ENCODE measurements at places on chromosomes 2 and 18. TPM values are rescaled to one million over a fixed set of nuclear protein-coding genes. Genes with fewer than 3 reads are reported as not detected.

The MOGAT1 gene
- total RNA-seq, result not detected

DNA sequence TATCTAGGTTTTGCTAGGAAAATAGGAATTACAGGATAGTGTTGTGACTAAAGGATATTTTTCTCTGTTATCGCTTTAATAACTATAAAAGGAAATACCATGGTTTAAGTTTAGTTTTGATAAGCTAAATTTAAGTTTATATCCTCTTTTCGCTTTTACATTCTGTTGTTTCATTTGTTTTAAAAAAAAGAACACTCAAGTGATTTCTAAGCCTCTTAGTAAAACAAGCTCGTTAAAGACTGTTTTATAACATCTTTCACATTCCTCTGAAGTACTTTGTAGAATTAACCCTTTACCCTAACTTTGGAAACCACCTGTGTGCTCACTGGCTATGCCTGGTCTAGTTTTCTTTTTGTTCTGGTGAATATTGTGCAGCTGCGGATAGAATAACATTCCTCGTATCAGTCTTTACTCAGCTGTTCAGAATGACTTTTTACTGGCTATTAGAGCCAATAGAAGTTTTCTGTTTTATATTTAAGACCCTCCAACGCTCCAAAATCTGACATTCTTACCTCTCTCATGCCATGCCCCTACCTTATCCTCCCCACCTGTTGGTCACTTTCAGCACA, 183.1 kb downstream of the PTPRM start:
- DNase-seq, result peak; percentile 26
- H3K4me1 ChIP-seq, result no peaks in the 10 kb centered on the region
- H3K27me3 ChIP-seq, result no peaks in the 10 kb centered on the region
- H3K36me3 ChIP-seq, result no peaks in the 10 kb centered on the region
- H3K4me3 ChIP-seq, result no peak overlapping the region
- H3K27ac ChIP-seq, result no peak overlapping the region

DNA sequence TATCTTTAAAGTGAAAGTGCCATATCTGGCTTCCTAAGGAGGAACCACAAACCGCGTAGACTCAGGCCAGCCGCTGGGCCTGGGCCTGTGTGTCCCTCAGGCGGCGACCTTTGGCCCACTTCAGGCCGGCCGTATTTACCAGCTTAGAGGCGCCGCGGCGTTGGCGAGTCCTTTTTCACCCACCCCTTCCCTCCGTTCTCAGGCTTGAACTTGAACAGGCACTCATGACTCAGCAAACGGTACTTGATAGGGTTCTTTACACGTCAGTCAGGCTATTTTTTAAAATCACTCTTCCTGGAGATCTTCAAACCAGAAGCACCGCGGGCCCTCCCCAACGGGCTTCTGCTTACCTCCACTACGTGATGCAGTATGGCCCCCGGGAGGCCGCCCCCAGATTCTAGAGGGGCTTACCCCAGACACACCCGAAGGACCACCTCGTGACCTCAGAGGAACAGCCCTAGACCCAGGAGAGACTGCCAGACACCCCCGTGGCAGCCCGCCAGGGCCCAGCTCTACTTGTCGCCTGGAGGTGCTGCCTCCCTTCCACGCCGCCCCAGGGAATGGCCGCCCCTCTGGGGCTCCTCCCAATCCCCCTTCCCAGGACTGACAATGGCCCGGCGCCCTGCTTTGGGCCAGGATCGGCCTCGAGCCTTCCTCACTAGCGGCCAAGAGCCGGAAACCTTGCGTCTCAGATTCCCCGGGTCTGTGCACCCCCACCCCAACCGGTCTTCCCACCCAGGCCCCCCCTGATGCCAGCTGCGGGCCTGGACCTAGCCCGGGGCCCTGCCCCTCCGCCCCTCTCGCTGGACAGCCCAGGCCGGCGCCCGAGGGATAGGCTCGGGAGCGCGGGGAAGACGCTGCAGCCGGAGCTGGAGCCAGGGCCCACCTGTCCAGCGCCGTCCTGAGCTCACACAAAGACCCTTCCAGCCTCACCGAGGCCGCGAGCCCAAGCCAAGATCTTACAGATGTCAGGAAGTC, 33.8 kb upstream of the IMPA2 start:
- H3K36me3 ChIP-seq, result no peaks in the 10 kb centered on the region
- peaks cover 8% of the 10 kb centered on the region for H3K4me1 ChIP-seq
- H3K27ac ChIP-seq, result peak overlapping the region; percentile 62
- peak overlapping the region; percentile 37 for H3K4me3 ChIP-seq
- H3K27me3 ChIP-seq, result no peaks in the 10 kb centered on the region

- H3K27me3 ChIP-seq, result no peaks in the 10 kb centered on the region
- H3K36me3 ChIP-seq, result no peaks in the 10 kb centered on the region
- no peak overlapping the region for H3K4me3 ChIP-seq
- peak overlapping the region; percentile 76 for H3K27ac ChIP-seq
- H3K4me1 ChIP-seq, result peaks cover 28% of the 10 kb centered on the region
These were observed 15.1 kb downstream of the SH2D6 start for GRCh38 chr2:85433511-85434089.

GRCh38 chr18:11256251-11256650, 106.9 kb upstream of the PIEZO2 start:
- H3K4me1 ChIP-seq, result no peaks in the 10 kb centered on the region
- no peak for DNase-seq
- no peaks in the 10 kb centered on the region for H3K27me3 ChIP-seq

DNA sequence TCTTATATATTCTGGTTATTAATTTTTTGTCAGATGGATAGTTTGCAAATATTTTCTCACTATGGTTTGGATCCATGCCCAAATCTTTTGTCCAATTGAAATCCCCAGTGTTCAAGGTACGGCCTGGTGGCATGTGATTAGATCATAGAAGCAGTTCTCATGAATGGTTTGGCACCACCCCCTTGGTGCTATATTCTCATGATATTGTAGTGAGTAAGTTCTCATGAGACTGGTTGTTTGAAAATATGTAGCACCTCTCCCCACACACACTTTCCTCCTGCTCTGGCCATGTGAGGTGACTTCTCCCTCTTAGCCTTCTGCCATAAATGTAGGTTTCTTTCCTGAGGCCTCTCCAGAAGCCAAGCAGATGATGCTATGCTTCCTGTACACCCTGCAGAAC, 107.7 kb upstream of the KYNU start:
- H3K4me3 ChIP-seq, result no peak overlapping the region
- no peaks in the 10 kb centered on the region for H3K36me3 ChIP-seq
- H3K4me1 ChIP-seq, result no peaks in the 10 kb centered on the region
- H3K27ac ChIP-seq, result no peak overlapping the region
- DNase-seq, result no peak

DNA sequence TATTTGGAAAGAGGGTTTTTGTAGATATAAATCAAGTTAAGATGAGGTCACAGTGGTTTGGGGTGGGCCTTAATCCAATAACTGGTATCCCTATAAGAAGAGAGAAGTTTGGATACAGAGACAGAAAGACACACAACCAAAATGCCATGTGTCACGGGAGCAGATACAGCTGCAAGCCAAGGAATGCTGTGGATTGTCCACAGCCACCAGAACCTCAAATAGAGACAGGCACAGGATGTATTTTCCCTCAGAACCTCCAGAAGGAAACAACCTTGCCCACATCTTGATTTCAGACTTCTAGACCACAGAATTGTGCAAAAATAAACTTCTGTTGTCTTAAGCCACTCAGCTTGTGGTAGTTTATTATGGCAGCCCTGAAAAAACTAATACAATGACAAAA, 105.5 kb downstream of the GCA start:
- no peak overlapping the region for H3K27ac ChIP-seq
- no peaks in the 10 kb centered on the region for H3K27me3 ChIP-seq
- H3K36me3 ChIP-seq, result no peaks in the 10 kb centered on the region
- peak; percentile 8 for DNase-seq

DNA sequence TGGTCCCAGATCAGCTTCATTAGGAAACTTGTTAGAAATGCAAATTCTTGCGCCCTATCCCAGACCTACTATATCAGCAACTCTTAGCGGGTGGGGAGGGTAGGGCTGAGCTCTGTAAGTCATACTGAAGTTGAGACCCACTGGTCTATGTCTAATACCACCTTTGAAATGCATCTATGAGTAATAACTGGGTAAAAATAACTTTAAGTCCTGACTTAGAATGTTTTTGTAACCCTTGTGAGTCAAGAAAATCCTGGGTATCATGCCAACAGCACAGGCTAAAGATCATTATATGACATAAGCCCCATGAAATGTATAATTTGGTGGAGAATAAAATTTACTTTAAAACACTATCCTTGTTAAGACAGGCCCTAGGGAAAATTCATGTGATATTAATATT, 41.4 kb downstream of the PRKD3 start:
- no peaks in the 10 kb centered on the region for H3K27me3 ChIP-seq
- no peak overlapping the region for H3K4me3 ChIP-seq
- H3K36me3 ChIP-seq, result peaks cover 4% of the 10 kb centered on the region

- peak; percentile 4 for DNase-seq
- no peaks in the 10 kb centered on the region for H3K4me1 ChIP-seq
- H3K4me3 ChIP-seq, result no peak overlapping the region
These were observed 20.6 kb upstream of the LOXHD1 start for GRCh38 chr18:46677611-46678010.

DNA sequence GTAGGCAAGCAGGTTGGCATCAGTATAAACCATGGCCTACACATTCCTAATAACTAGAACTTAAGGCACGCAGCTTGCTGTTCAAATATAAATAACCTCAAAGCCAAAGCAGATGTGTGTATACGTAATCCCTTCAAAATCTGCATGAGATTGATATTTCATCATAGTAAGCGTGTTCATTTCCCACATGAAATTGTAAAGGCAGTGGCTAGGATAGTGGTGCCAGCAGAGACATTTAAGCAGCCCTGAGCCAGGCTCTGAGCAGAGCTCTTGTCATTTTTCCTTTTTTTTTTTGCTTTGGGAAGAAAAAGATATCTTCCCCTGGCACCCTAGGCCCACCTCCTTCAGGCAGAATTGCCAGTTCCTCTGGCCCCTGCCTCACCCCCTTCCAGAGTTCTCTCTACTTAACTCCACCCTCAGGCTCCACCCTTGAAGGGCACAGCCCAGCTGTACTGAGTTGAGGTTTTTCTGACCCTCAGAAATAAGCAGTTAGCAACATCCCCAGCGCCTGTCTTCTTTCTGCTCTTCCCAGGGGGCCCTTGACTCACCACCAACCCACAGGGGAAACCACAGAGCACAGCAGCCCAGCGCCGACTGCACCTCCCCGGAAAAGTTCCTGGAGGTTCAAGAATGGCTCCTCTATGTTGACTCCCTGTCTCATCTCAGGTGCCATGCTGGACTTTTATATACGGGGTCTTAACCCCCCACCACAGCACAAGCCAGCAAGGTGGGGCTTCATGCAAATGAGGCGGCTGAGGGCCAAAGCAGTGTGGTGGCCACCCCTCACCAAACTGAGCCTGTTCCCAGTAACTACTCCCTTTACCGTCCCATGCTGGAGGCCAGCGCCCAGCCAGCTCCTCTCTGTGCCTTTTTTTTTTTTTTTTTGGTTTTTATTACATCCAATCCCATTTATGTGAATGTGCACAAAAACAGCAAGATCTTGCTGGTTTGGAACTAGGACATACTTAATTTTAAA, 84.7 kb downstream of the EHD3 start:
- peak overlapping the region; percentile 66 for H3K27ac ChIP-seq
- H3K27me3 ChIP-seq, result no peaks in the 10 kb centered on the region
- peak; percentile 94 for DNase-seq

The NMUR1 gene
- 0.50 TPM for total RNA-seq

GRCh38 chr2:225493420-225494099, 94.0 kb downstream of the NYAP2 start:
- H3K27me3 ChIP-seq, result no peaks in the 10 kb centered on the region
- H3K27ac ChIP-seq, result no peak overlapping the region
- no peaks in the 10 kb centered on the region for H3K36me3 ChIP-seq
- H3K4me1 ChIP-seq, result no peaks in the 10 kb centered on the region
- no peak overlapping the region for H3K4me3 ChIP-seq

DNA sequence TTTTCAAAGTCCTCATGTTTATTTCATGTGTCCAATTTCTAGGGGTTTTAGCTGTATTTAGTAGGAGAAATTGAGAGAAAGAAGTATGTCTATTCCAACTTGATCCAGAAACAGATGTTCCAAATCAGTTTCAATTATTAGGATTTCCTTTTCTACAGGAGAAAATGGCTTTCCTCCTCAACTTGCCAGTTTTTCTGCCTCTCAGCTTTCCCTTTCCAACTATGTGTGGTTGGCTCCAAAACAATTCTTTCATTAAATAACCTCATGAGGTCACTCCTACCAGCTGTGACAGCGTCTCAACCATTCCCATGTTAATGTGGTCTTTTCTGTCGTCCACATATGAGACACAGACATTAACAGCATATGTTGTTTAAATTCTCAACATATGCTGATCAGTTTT, 13.1 kb downstream of the XIRP2 start:
- no peak overlapping the region for H3K27ac ChIP-seq
- no peaks in the 10 kb centered on the region for H3K36me3 ChIP-seq
- no peaks in the 10 kb centered on the region for H3K4me1 ChIP-seq
- H3K27me3 ChIP-seq, result no peaks in the 10 kb centered on the region

- no peaks in the 10 kb centered on the region for H3K27me3 ChIP-seq
- no peak for DNase-seq
- H3K4me3 ChIP-seq, result no peak overlapping the region
- H3K27ac ChIP-seq, result no peak overlapping the region
These were observed 679.7 kb downstream of the METTL4 start for GRCh38 chr18:1891641-1892040.

DNA sequence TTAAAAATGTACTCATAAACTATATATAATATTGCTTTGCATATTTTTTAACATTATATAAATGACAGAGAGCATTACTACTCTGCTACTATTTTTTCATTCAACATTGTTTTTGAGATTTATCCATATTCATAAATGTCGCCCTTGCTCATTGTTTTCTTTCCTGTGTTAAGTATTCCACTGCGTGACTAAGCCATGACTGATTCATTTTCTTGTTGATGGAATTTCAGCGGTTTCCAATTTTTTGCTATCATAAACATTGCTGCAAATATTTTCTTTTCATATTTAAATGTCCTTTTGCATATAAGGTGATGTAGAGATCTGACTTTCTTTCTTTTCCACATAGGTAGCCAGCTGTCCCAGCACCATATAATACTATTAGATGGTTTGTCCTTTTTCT, 57.6 kb downstream of the SFXN5 start:
- peaks cover 3% of the 10 kb centered on the region for H3K4me1 ChIP-seq
- peak; percentile 71 for DNase-seq
- H3K27ac ChIP-seq, result no peak overlapping the region
- no peaks in the 10 kb centered on the region for H3K27me3 ChIP-seq

- peak; percentile 96 for DNase-seq
- no peaks in the 10 kb centered on the region for H3K36me3 ChIP-seq
- peak overlapping the region; percentile 40 for H3K27ac ChIP-seq
- H3K27me3 ChIP-seq, result no peaks in the 10 kb centered on the region
- peaks cover 5% of the 10 kb centered on the region for H3K4me1 ChIP-seq
These were observed 23.1 kb upstream of the TNFAIP6 start for GRCh38 chr2:151334082-151334815.

DNA sequence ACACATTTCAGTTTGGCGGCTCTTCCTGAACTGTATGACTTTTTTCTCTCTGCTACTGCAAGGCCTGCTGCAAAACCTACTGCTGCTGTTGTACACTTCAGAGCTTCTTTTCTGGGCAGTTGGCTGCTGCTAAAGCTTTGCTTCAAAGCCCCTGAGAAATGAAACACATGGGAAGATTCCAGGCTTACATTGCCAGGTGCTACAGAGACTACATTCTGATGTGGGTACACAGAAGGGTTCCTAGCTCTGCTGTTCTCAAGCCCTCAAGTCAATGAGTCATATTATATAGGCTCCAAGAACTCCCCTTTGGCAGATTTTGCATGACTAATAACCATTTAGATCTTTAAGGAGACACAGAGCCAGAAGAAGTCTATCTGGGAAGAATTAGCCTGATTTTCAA, 12.9 kb upstream of the PGAP1 start:
- H3K27ac ChIP-seq, result no peak overlapping the region
- no peak overlapping the region for H3K4me3 ChIP-seq
- H3K36me3 ChIP-seq, result no peaks in the 10 kb centered on the region
- H3K27me3 ChIP-seq, result no peaks in the 10 kb centered on the region
- DNase-seq, result peak; percentile 70

Measured in fibroblast of lung (primary cell).